Stimulated activated CD4-positive, alpha-beta T cell treated with anti-CD3 and anti-CD28 coated beads, Interleukin-15, amount 100 ng/mL, for 1 hour (primary cell): ENCODE measurements at places on chromosomes 7 and 10.

DNA sequence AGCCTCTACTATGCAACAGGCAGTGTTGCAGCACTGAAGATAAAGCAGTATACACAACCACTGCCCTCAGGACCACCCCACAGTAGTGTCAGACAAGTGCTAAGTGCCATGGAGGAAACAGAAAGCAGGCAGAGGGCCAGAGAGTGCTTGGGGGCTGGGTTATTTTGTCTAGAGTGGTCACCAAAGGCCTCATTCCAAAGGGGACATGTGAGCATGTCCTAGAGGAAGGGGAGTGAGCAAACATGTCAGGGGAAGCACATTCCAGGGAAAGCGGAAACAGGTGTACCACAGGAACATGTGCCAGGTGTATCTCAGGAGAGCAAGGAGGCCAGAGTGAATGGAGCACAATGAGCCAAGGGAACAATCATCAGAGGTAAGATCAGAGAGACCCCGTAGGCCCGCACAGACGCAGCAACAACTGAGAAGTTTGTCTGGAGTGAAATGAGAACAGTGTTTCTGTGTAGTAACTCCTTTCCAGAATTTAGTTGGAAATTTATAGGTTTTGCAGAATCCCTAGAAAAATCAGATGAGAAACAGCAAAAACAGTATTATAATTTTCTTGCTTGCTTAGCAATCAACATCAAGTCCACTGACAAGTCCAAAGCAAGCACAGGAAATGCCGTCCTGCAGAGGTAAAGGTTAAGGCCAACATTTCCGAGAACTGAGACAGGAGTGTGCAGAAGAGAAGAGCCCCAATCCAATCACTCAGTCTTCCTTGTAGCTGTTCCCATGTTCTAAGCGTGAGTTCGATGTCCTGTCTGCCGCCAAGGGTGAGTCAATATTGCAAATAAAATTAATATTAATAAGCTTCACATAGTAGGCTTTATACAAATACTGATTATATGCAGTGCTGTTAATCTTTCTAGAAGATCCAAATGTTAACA is 67.3 kb downstream of the SGMS1 start:
- no peak for DNase-seq

DNA sequence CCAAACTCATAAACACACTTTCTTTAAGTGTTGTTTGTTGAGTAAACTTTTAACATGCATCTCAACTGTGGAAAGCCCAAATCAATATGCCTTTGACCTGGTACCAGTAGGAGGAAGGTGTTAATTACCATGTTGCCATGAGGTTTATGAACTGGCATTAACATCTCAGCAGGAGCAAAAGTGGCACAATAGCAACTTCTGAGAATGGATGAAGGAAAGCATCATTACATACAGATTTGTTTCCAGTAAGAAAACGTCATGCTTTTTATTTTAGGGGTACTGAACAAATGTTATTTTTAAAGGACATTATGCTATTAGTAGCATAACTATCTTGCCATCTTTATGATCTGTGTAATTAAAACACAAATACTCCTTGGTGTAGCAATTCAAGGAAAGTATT is 51.1 kb downstream of the ARMC3 start:
- DNase-seq: no peak

- no peak for DNase-seq
Measured at GRCh38 chr10:103474077-103474476, 5.0 kb downstream of the CALHM3 start.

GRCh38 chr7:46490406-46490805 is 569.3 kb upstream of the IGFBP3 start:
- DNase-seq: no peak

DNA sequence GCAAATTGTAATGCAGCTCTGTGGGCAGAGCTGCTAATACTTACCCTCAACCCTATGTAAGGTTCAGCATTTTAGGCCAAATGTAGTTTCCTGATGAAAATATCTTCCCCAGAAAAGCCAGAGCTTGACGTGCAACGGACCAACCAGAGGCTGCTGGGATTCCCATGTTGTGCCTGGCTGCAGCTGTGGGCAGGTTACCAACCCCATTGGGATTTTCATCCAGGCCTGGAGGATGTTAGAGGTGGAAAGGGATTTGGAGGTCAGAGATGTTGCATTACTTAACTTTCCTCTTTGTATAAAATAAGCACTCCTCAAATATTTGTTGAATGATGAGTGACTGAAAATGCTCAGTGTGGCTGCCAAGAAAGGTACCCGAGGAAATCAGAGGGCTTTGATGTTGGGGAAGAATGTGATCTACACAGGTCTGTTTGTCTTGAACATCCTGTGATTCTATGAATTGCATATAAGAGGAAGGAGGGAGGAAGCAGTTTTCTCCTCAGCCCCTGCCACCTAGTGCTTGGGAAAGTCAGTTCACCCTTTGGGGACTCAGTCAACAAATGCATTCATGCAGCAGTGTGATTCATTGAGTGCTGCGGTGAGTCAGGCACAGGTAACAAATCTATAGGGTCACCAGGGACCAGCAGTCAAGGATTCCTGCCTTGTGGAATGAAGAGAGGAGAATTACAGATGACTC is 487.2 kb downstream of the RPS24 start:
- no peak for DNase-seq

DNA sequence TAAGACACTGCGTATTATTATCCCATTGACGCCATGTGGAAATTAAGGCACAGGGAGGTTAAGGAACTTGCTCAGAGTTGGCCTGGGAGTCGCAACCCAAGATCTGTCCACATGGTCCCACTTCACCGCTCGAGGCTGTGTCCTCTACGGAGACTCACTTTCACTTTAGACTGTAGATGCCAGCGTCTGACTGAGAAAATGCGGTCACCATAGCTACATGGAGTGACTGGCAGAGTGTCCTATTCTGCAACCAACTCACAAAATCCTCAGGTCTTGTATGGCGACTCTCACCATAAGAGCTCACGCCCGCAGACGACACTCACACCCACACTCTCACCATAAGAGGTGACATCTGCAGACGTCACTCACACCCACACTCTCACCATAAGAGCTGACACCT is 257.9 kb downstream of the PTPRN2 start:
- DNase-seq: no peak

GRCh38 chr10:100524206-100524605 is 4.5 kb upstream of the SEC31B start:
- no peak for DNase-seq

GRCh38 chr7:6256677-6257535 is 15.5 kb downstream of the CYTH3 start:
- DNase-seq: no peak

- no peak for DNase-seq
Measured at GRCh38 chr7:25802473-25802872, 349.5 kb upstream of the NFE2L3 start.

DNA sequence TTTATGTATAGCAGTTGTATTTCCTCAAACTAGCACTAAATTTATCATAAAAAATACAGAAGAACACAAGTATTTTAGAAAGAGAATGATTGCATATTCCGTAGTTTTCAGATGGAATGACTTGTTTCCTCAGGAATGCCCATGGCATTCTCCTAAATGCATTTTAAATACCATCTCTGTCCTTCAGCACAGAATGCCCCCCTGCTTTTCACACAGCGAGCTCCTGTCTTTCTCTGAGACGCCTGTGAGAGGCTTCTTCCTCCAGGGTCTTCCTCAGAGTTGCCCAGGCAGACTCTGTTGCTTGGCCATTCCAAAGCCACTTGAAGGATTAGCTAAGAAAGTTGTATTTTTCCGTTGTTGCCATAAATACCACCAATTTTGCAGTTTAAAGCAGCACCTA is 10.1 kb downstream of the LANCL2 start:
- no peak for DNase-seq

DNA sequence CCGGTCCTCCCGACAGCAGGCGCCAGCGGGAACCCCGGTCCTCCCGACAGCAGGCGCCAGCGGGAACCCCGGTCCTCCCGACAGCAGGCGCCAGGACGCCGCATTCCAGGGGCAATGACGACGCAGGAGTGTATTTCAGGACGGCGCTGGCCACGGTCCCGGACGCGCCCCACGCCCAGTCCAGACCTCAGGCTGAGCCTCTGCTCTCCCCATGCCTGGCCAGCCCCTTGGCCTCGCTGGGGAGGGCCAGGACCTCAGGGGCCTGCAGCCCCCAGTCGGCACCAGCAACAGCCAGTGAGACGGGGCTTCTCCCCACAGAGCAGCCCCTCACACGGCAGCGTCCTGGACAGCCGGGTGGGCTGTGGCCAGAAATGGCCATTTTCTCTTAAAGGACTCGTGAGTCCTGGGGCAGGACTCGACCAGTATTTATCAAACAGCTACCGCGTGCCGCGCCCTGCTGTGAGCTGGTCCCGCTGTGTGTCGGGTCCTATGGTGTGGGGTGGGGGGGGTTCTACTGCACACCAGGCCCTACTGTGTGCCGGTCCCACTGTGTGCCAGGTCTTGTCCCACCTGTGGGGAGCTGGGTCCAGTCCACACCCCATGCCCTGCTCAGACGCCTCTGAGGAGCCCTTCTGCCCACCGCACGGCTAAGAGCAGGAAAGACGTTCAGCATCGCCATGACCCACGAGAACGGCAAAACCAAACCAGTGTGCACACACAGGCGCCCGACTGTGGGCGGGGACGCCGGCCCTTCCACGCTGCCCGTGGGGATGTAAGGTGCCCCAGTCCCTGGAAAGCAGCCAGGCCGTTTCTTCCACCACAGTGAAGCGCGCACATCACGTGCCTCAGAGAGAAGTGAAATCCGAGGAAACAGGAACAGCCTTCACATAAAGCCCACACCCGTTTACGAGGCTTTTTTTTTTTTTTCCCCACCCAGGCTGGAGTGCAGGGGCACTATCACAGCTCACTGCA is 33.3 kb downstream of the GET4 start:
- DNase-seq: no peak

GRCh38 chr7:14924398-14924797 is 21.8 kb upstream of the DGKB start:
- no peak for DNase-seq

- no peak for DNase-seq
Measured at GRCh38 chr10:73469579-73469978, 26.2 kb downstream of the PPP3CB start.

- DNase-seq: no peak
Measured at GRCh38 chr7:155837126-155837479, 24.8 kb upstream of the SHH start.

- DNase-seq: no peak
Measured at GRCh38 chr10:29751684-29752083, 116.9 kb upstream of the SVIL start.

DNA sequence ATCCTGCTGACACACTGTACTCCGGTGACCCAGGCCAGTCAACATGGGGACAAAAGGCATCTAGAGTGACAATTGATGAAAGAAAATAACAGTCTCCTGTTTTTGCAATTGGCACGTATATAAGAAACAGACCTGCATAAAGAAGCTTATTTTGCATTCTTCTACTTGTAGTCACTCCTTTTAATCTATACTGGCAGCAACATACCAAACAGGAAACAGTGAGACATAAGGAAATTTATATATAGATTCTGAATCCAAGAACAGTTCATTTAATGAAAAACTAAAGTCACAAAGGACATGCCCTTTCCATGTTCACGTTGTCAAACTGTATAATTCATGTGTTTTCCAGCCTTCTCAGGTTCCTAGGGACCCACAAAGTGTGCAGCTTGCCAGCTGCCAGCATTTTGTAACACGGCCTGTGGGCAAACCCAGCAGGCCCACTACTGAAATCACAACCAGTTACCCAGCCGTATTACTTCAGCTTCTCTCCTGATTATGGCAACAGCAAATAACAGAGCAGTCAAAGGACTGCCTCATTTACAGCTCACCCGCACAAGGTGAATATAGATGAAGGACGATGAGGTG is 72.3 kb downstream of the AMPH start:
- DNase-seq: no peak

DNA sequence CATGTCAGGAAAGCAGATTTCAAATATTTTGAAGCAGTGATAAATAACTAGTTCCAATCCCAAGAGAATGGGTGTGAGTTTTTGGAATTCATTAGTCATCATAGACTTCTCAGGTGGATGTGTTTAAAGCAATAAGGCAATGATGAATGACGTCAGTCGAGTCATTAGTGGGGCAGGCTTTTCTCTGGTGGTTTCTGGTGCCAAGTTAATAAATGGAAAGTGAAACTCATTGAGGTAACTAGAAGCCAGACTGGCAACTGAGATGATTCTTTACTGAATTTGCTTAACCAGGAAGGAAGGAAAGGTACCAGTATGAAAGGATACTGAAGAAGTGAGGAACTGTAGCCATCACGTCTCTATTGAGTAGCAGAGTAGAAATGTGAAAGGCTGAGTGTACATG is 311.0 kb downstream of the GPAM start:
- no peak for DNase-seq

DNA sequence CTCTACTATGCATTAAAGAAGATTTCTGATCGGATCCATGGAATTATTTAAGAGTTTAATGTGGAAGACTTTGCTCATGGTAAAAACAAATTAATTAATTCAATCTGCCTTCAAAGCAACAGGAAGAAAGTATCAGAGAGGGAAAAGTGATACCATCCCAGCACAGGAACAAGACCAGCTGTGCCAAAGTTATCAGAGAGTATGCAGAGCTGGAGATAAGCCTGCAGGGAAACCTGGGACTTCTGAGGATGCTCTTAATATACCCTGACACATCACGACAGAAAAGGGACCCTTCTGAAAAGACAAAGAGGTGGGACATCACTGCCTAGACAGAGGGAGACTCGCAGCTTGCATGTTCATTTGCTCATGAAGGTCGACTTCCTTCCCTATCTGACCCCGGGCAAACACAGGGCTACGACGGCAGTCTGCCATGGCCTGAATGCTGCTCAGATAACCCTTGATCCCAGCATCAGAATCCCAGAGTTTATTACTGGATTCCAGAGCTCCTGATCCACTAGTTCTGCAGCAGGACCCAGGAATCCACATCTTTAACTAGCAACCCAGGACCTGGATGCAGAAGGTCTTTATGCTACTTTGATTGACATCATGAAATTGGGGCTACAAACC is 29.5 kb downstream of the FAM171A1 start:
- DNase-seq: no peak

DNA sequence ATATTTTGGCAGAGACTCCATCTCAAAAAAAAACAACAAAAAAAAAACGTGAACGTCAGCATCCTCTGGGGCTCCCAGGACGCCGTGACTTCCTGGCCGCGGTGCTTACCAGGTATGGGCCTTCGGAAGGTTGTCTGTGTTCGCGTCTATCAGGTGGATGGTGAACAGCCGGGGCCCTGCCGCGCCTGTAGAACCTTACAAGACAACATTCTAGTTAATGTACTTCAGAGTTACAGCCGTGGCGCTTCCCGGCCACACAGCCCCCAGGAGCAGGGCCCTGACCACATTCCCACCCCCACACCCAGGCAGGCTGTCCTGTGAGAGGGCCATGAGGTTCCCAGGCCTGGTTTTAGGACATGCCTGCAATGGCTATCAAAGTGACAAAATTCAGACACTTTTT is 111.0 kb downstream of the SMURF1 start:
- DNase-seq: no peak

- no peak for DNase-seq
Measured at GRCh38 chr10:125605167-125605566, 77.8 kb downstream of the TEX36 start.

- DNase-seq: no peak
Measured at GRCh38 chr7:31815796-31816195, 128.8 kb downstream of the PPP1R17 start.

- DNase-seq: no peak
Measured at GRCh38 chr10:74450602-74451001, 299.6 kb downstream of the ADK start.
